ENCODE measurements at places on chromosomes 6 and 20. TPM values are rescaled to one million over a fixed set of nuclear protein-coding genes. Genes with fewer than 3 reads are reported as not detected.

DNA sequence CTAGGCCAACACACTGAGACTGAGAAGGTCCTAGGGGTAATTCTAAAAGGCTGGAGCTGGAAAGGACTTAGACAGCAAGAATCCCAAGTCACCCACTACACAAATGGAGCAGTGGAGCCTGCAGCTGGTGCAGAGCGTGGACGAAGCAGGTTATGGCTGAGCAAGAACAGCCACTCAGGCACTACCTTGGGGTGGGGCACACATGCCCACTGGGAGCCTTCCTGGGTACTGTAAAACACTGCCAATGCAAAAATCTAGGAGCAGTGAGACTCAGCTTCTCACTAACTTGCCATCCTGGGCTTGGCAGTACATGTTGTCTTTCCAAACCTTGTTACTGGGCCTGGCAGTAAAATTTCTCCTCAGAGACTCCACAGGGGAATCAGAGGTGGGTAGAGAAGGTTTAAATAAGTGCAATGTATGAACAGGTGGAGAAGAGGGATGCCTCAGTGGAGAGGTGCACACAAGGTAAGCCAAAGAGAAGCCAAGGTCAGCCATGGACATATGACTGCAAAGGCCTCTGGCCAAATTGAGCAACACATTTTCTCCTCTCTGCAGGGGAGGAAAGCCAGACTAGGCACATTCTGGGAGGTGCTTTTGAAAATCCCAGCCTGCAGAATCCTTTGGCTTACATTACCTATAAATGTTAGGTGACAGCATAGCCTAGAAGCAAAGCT is 105.6 kb downstream of the TNFRSF21 start:
- H3K27me3 ChIP-seq, result no peaks in the 10 kb centered on the region
- no peak overlapping the region for H3K4me3 ChIP-seq
- H3K27ac ChIP-seq, result no peak overlapping the region
- no peak for DNase-seq
- no peaks in the 10 kb centered on the region for H3K4me1 ChIP-seq
- H3K36me3 ChIP-seq, result no peaks in the 10 kb centered on the region

KCNG1 gene
- 26.3 TPM for total RNA-seq

DNA sequence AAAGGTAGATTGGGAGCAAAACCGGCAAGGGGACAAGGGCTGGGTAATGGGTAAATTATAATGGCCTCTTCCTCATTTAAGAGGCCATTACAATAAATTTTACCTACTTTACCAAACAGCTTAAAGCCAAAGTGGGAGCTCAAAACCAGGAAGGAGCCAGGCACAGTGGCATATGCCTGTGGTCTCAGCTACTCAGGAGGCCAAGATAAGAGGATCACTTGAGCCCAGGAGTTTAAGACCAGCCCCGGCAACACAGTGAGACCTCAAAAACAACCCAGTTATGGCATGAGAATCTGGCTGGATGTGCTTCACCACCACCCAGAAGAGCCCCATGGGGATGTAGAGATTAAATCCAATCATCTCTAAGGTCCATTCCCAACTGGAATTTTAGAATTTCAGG is 52.9 kb upstream of the TAF8 start:
- no peak overlapping the region for H3K4me3 ChIP-seq
- no peaks in the 10 kb centered on the region for H3K36me3 ChIP-seq
- H3K27ac ChIP-seq, result no peak overlapping the region
- DNase-seq, result no peak

CCDC167 gene
- total RNA-seq, result 17.6 TPM

- H3K27ac ChIP-seq, result no peak overlapping the region
- DNase-seq, result no peak
- H3K27me3 ChIP-seq, result 0 out of 2 replicates have a peak, but pooled peaks cover 4% of the 10 kb centered on the region
- H3K4me1 ChIP-seq, result no peaks in the 10 kb centered on the region
- H3K4me3 ChIP-seq, result no peak overlapping the region
Measured at GRCh38 chr6:131931063-131931750, 20.0 kb downstream of the CCN2 start.

VEGFA gene
- total RNA-seq, result 61.1 TPM

GRCh38 chr6:135159531-135159930 is 21.6 kb upstream of the MYB start:
- no peaks in the 10 kb centered on the region for H3K4me1 ChIP-seq
- no peaks in the 10 kb centered on the region for H3K27me3 ChIP-seq
- no peak overlapping the region for H3K4me3 ChIP-seq
- H3K36me3 ChIP-seq, result no peaks in the 10 kb centered on the region
- no peak for DNase-seq

ASIP gene
- total RNA-seq, result not detected

GRCh38 chr6:134315974-134316441 is 1.9 kb downstream of the SGK1 start:
- H3K36me3 ChIP-seq, result no peaks in the 10 kb centered on the region
- H3K4me3 ChIP-seq, result no peak overlapping the region
- no peak overlapping the region for H3K27ac ChIP-seq
- H3K4me1 ChIP-seq, result peaks cover 42% of the 10 kb centered on the region

TRIM40 gene
- total RNA-seq, result not detected

- no peaks in the 10 kb centered on the region for H3K27me3 ChIP-seq
- no peak overlapping the region for H3K4me3 ChIP-seq
- peaks cover 65% of the 10 kb centered on the region for H3K4me1 ChIP-seq
- H3K27ac ChIP-seq, result 0 out of 2 replicates have a peak overlapping the region, but pooled peaks have one; percentile 2
Measured at GRCh38 chr20:10662661-10663458, 10.9 kb downstream of the JAG1 start.

DNA sequence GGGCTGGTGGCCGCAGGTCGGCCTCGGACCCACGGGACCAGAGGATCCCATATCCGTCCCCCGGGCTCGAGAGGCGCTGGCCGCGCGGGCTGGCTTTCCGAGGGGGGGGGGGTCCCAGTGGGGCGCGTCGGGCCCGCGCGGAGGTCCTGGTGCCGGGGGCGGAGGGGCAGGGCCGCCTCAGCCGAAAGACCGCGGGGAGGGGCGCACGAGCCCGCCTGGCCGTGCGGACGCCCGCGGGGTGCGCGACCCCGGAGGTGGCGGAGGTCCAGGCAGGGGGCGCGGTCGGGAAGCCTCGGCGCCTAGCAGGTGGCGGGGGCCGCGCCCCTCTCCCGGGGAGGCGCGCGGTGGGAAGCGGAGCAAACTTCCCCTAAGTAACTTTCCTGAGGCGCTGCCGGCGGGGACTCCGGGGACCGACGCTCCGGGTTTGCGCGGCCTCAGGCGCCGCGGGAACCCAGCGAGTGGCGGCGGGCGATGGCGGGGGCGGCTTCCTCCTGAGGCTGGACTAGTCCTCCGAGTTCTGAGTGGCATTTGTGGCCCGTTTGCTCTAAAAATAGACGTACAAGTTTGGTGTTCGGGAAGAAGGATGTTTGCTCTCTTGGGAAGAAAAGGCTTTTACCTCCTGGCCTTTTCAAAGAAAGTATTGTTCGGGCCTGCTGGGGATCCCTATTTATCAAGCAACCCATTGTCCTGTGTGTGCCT is 26.5 kb upstream of the BTBD3 start:
- H3K4me3 ChIP-seq, result peak overlapping the region; percentile 69
- peak overlapping the region; percentile 11 for H3K27ac ChIP-seq
- peaks cover 16% of the 10 kb centered on the region for H3K27me3 ChIP-seq
- peak; percentile 60 for DNase-seq
- H3K4me1 ChIP-seq, result peaks cover 29% of the 10 kb centered on the region

FABP7 gene
- total RNA-seq, result 6.6 TPM

DNA sequence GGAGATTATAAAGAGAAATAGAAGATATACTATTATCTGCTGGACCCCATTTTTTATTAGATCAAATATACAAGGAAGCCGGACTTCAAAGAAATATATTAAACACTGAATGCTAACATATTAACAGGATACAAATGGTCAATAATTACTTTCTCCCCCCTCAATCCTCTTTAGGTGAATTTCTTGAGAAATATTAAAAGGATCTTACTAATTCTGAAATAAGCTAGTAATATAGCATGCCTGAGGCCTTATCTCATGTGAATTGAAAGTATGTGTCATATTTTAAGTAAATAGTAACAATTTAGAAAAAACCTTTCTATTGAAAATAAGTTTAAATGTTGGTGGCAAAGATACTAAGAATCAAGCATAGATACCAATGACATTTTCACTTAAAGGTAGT is 954.7 kb upstream of the MAN1A1 start:
- H3K36me3 ChIP-seq, result no peaks in the 10 kb centered on the region
- H3K4me3 ChIP-seq, result no peak overlapping the region
- no peaks in the 10 kb centered on the region for H3K27me3 ChIP-seq
- H3K27ac ChIP-seq, result no peak overlapping the region
- DNase-seq, result no peak
- H3K4me1 ChIP-seq, result no peaks in the 10 kb centered on the region

GRCh38 chr6:131949909-131950766 is 1.0 kb downstream of the CCN2 start:
- H3K4me3 ChIP-seq, result peak overlapping the region; percentile 61
- no peak overlapping the region for H3K27ac ChIP-seq
- peaks cover 48% of the 10 kb centered on the region for H3K4me1 ChIP-seq
- H3K36me3 ChIP-seq, result peaks cover 19% of the 10 kb centered on the region

SEL1L2 gene
- not detected for total RNA-seq

DNA sequence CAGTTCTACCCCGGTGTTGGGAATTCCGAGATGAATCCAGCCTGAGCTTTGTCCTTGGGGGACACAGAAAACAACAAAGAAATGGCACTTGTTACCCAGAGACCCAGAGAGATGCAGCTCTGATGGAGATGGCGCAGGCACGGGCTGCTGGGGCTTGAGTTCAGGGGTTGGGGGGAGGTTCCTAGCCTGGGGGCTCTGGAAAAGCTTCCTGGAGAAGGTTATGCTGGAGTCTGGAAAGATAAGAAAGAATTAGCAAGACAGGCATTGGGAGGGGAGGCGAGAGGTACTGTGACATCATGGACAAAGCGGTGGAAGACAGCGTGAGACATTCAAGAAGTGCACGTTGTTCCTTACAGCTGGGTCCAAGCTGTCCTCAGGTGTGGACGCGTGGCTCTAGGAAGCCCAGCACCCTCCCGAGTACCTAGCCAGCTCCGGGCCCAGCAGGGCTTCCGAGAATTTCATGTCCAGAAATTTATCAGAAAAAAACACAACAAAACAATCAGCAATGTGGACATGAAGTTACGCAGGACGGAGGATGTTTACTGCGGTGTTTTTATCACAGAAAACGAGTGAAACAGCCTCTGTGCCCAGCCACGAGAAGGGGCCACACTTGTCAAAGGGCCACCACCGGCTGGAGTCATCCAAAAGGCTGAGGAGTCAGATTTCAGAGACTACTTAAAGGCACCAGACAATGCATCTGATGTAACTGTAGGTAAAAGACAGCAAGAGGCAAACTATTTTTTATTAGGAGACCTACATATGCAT is 39.5 kb downstream of the C20orf203 start:
- peak; percentile 50 for DNase-seq
- H3K27me3 ChIP-seq, result no peaks in the 10 kb centered on the region
- H3K27ac ChIP-seq, result peak overlapping the region; percentile 57
- no peak overlapping the region for H3K4me3 ChIP-seq
- peaks cover 17% of the 10 kb centered on the region for H3K4me1 ChIP-seq

- DNase-seq, result no peak
- no peak overlapping the region for H3K27ac ChIP-seq
- no peak overlapping the region for H3K4me3 ChIP-seq
- H3K4me1 ChIP-seq, result no peaks in the 10 kb centered on the region
Measured at GRCh38 chr6:108421366-108421765, 126.5 kb downstream of the AFG1L start.

RCAN2 gene
- total RNA-seq, result 6.3 TPM

GRCh38 chr6:1884313-1884712 is 274.6 kb downstream of the FOXC1 start:
- H3K27ac ChIP-seq, result peak overlapping the region; percentile 60
- no peaks in the 10 kb centered on the region for H3K27me3 ChIP-seq
- H3K36me3 ChIP-seq, result no peaks in the 10 kb centered on the region
- no peak for DNase-seq
- H3K4me1 ChIP-seq, result no peaks in the 10 kb centered on the region

DNA sequence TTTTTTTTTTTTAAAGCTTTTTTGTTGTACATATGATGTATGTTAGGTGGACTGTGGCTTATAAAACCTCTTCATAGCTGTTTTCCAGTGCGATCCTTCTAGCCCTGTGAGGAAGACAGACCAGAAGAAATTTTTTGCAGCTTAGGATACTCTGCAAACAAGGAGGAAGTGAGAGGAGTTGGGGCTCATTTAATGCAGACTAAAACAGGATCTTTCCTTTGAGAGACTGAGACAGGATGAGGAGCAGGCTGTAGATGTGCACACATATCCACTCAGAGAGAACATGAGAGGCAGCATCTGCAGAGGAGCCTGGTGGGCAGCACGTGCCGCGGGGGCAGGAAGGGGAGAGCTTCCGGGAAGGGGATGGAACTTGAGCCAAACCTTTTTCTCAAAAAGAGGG is 45.7 kb downstream of the PPARD start:
- H3K4me3 ChIP-seq, result no peak overlapping the region
- H3K36me3 ChIP-seq, result no peaks in the 10 kb centered on the region
- DNase-seq, result no peak
- H3K27me3 ChIP-seq, result no peaks in the 10 kb centered on the region

GRCh38 chr6:7721649-7722048 is 4.2 kb upstream of the BMP6 start:
- H3K4me3 ChIP-seq, result no peak overlapping the region
- H3K27ac ChIP-seq, result no peak overlapping the region
- H3K36me3 ChIP-seq, result no peaks in the 10 kb centered on the region
- no peak for DNase-seq
- peaks cover 35% of the 10 kb centered on the region for H3K27me3 ChIP-seq
- H3K4me1 ChIP-seq, result no peaks in the 10 kb centered on the region

CLIC1 gene
- total RNA-seq, result 269 TPM

MYLK2 gene
- not detected for total RNA-seq

TULP1 gene
- 1.3 TPM for total RNA-seq

GRCh38 chr6:18420328-18420727 is 33.2 kb downstream of the RNF144B start:
- H3K4me3 ChIP-seq, result no peak overlapping the region
- no peak for DNase-seq
- H3K27me3 ChIP-seq, result no peaks in the 10 kb centered on the region
- H3K36me3 ChIP-seq, result no peaks in the 10 kb centered on the region
- no peak overlapping the region for H3K27ac ChIP-seq

SALL4 gene
- 218 TPM for total RNA-seq

VWA7 gene
- 0.12 TPM for total RNA-seq

BCLAF1 gene
- 133 TPM for total RNA-seq

DNA sequence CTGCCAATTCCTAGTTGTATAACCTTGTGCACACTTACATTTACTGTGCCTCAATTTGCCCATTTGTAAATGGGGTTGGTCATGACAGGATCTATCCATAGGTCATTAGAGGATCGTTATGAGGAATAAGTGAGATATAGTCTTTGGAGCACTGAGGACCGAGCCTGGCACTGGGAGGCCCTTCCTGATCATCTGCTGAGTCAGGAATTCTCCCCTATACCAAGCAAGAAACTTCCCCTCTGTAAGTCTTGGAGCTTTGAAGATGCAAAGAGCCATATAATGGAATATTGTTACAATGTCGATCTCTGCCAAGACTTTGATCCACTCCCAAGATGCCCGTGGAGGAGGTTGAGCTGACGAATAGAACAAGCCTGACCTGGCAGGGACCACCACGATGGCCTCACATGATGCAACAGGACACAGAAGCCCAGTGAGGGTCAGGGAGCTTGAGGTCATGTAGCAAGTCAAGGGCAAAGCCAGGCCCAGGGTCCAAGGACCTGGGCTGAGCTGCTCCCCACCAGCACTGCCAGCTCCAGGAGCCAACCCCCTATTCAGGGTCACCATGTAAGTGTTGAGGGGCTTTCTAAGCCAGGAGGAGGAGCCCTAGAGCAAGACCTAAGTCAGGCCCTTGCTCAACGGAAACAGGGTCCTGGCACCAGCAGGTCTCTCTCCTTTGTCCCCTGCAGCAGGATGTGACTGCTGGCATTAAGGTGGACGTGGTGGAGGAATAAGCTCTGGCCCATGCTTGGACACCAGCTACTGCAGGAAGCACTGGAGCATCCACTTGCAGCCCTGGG is 16.7 kb downstream of the PDRG1 start:
- no peak overlapping the region for H3K4me3 ChIP-seq
- H3K27ac ChIP-seq, result no peak overlapping the region
- H3K4me1 ChIP-seq, result peaks cover 9% of the 10 kb centered on the region

All from GM23338 (cell line).